Mesothelial cell of epicardium (in vitro differentiated cells): ENCODE measurements at places on chromosomes 3 and 15. TPM values are rescaled to one million over a fixed set of nuclear protein-coding genes. Genes with fewer than 3 reads are reported as not detected.

DNA sequence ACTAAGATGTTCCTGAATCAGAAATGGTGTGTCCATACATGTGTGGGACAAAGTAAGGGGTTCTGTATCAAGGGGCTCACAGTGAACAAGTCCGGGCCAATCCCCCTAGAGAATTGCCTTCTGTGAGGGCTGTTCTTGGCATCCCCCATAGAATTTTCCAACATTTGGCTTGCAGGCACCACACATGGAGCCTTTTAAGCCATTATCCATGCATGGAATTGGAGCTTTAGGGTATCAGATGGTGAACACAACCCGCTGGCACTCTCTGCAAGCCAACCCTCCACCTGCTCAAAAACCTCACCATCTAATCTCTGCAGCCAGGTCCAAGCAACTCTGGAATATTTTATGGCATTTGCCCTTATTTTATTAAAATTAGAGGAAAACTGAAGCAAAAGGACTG, 278.7 kb downstream of the ERC2 start:
- no peak for DNase-seq

DNA sequence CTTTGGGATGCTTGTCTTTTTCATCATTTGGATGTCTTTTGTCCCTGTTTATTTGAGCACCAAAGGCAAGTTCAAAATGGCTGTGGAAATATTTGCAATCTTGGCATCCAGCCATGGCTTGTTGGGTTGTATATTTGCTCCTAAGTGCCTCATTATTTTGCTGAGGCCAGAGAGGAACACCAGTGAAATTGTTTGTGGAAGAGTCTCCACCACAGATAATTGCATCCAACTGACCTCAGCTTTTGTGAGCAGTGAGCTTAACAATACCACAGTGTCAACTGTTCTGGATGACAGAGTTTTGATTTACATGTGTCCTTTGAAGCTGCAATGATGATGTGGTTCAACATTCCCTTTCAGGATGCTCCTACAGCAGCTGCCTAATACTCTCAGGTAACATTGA, 83.0 kb upstream of the KCNAB1 start:
- no peak for DNase-seq

DNA sequence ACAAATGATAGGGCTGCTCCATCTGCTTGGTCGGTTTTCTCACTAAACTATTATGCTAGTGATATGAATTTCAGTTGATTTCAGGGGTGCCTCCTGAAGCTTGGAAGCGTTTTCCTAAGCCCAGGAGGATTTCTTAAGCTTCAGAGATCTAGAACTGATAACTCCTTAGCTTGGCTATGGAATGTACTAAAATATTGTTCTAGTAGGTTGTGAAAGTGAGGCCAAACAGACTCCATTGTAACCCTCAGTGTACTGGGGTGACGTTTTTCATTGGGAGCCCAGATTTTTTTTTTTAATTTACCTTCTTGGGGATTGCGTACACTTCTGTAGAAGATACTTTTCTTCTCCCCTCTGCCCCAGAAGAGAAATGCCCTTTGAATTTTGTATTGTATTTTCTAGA, 17.0 kb upstream of the ST3GAL6 start:
- DNase-seq: no peak

GRCh38 chr3:115713284-115713683, 90.0 kb downstream of the GAP43 start:
- DNase-seq: no peak

DNA sequence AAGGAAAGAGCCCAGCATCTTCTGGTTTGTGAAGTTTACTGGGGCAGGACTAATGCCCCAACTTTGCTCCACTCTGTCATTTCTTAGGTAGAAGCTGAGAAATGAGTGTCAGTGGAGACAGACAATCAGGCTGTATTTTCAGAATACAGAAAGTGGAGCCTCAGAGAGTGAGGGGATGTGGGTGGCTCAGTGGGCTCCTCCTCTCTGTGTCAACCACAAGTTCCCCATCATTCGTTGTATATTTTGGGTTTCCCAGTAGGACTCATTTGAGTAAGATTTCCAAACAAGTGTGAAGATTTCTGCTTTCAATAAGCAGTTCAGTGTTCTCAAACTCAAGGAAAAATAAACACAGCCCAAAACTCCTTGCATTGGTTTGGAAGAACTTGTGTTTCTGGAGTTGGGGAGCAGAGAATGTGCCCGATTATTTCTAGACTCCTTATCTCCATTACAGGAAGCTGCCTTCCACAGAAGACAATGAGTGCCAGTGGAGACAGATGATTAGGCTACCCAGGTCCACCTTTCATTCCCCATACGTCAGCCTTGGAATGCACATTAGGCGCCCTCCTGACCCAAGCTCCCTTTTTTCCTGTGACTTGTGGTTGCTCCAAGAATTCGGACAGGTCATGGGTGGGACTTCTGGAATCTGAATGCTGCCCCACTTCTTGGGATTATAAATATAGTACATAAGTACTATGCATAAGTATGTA, 792.1 kb upstream of the LMCD1 start:
- DNase-seq: no peak

- DNase-seq: no peak
Observed at GRCh38 chr15:45112591-45113379, 1.2 kb downstream of the DUOX2 start.

GRCh38 chr3:112958811-112959560, 15.9 kb downstream of the CD200R1 start:
- DNase-seq: no peak

DNA sequence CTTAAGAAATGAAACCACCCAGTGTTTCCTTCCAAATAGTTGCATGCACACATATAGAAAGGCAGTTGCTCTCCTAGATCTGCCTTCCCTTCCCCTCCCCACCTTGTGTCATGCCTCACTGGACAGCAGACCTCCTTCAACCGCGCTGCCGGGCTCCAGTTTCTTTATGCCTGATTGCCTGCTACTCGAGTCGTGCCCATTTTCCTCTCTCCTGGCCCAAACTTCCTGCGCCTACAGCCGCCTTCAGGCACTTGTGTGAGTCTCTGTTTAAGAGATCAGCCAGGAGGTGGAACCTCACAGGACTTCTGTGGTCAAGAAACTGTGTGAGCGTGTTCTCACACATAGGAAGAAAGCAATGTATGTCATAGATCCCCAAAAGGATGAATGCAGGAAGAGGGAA, 8.8 kb upstream of the FAM107A start:
- DNase-seq: no peak

DNA sequence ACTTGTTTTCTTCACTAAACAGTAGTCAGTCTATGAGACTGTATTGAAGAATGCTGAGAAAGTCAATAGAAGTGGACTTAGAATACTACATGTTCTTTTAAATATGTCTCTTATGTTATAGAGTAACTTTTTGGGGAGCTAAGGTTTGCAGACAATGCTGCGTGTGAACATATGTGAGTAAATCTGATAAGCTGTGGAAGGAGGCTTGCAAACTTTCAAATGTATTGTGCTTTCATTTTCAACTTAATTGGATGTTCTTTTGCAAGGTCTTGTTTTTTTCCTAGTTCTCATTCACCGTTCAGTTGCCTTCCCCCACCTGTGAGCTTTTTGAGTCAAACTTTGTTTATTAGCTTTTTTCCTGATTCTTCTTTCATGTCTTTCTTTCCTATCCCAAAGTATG, 176.2 kb downstream of the LPP start:
- DNase-seq: no peak

DNA sequence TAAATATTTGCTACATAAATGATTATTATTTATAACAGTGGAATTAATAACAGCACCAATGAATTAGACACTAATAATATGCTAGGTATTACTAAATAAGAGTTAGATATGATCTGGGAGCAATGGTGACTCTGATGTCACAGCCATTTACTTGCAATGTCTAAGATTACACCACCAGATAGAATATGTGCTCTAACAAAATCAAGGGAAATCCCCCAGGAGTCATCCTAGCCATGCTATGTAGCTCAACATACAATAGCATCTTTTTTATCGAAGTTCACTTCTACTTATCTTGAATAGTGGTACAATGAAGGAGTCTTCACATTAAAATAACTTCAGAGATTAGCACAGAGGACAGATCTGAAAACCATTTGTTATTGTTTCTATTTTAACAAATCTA, 154.0 kb downstream of the FMN1 start:
- DNase-seq: no peak

DNA sequence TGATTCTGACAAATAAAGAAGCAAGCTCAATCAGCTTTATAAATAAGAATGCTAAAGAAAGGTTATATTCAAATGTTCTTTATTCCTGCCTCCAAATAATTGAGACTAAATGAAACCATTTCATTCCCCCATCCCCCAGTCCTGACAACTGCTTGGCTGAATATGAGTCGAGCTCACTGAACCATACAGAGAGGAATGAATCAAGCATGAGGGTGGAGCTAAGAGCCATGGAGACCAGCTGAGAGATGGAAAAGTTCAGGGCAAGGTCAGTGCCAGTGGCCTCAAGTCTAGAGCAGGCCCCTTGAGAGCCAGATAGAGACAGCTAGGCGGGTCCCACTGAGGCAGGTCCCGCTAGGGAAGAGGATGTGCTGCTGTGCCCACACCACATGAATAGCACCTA, 188.7 kb upstream of the EIF1B start:
- no peak for DNase-seq

- DNase-seq: no peak
Observed at GRCh38 chr15:49620199-49620598, 419 bp downstream of the FAM227B start.

DNA sequence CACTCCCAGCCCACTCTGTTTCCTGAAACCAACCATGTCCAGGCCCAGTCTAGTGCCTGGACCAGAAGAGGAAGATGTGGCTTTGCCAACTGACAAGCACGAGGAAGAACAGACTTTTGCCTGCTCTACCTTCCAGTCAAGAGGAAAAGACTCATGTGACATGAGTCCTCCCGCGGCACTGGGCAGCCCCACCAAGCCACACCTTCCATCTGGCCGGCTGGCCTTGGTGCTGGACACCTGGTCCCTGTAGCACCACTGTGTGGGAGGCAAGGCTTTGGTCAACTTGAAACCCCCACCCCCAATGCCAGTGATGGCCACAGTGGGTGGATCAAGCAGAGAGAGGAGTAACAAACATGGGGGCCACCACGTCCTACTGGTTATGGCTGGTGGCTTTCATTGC, 12.5 kb downstream of the CHDH start:
- no peak for DNase-seq

GRCh38 chr3:14143271-14144225, 18.7 kb downstream of the TMEM43 start:
- no peak for DNase-seq

GRCh38 chr3:40249168-40249567, 60.3 kb upstream of the EIF1B start:
- DNase-seq: no peak

GRCh38 chr3:149224736-149225594, 3.3 kb upstream of the CP start:
- no peak for DNase-seq

GRCh38 chr3:128505771-128506170, 12.8 kb upstream of the GATA2 start:
- no peak for DNase-seq

- no peak for DNase-seq
Observed at GRCh38 chr3:47482366-47482765, 6.6 kb upstream of the SCAP start.

DNA sequence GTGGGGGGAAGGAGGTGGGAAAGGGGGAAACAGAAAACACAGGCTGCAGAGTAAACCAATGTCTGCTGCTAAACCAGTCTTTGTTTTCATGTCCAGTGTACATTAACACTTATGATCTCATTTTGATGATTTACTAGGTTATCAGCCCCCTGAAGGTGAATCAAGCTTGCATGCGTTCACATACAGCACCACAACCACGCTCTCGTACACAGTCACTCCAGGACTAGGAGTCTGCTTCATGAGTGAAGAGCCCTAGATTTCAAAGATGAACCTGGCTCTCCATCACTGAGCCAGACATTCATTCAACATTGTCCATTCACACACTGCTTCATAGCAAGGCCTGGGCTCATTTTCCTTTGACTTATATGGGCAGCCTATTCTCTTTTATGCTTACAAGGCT, 51.7 kb upstream of the TRIM59 start:
- no peak for DNase-seq

- no peak for DNase-seq
Observed at GRCh38 chr3:157491136-157491535, 12.1 kb downstream of the VEPH1 start.

DNA sequence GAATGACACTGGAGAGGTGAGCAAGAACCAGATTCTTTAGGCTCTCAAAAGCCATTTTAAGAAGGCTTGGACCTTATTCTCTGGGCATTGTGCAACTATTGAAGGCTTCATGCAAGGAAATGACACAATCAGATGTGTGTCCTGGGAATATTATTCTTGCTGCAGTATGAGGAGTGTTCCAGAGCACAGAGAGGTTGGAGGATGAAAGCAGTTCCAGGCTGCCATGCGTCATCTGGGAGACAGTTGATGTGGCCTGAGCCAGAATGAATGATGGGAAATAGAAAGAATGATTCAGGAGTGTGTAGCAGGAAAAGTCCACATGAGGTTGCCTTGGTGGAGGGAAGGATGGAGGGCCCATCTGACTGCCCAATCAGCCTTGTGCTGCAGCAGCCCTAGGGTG, 123.1 kb downstream of the CHCHD6 start:
- no peak for DNase-seq

GRCh38 chr3:43022121-43022520, 43.0 kb downstream of the GASK1A start:
- no peak for DNase-seq

DNA sequence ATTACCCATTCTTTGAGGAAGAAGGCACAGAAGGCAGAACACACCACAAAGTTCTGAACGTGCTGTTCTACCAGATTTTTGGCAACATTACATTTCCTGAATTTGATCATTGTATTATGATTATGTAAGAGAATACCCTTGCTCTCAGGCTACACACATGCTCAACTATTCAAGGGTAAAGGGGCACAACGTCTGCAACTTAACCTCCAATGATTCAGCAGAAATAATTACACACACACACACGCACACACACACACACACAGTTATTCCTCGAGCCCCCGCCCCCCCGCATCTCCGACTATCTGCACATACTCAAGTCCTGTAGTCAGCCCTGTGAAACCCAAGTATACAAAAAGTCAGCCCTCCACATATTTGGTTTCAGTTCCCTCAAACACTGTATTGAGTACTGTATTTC, 26.8 kb downstream of the RPN1 start:
- DNase-seq: no peak

GRCh38 chr3:115363071-115363470, 216.0 kb upstream of the ZBTB20 start:
- no peak for DNase-seq

- DNase-seq: no peak
Observed at GRCh38 chr15:96340348-96340597, 9.8 kb downstream of the NR2F2 start.

- no peak for DNase-seq
Observed at GRCh38 chr3:183541738-183542137, 13.8 kb downstream of the KLHL6 start.

GRCh38 chr3:143311096-143311495, 191.5 kb downstream of the CHST2 start:
- no peak for DNase-seq

- no peak for DNase-seq
Observed at GRCh38 chr3:112814266-112814665, 32.4 kb downstream of the CD200R1L start.

The XCR1 gene
- not detected in 3 replicates for total RNA-seq

The CHST13 gene
- total RNA-seq: not detected in 3 replicates

The INKA1 gene
- 7.7 to 9.4 TPM (median 8.4 TPM) in 3 replicates for total RNA-seq

The TLR9 gene
- total RNA-seq: 0.16 to 0.23 TPM in 2 of 3 replicates, not detected in the other

The COL6A5 gene
- 0.04 to 0.09 TPM (median 0.07 TPM) in 3 replicates for total RNA-seq

The NPAP1 gene
- total RNA-seq: 0.47 to 0.60 TPM (median 0.51 TPM) in 3 replicates

The NOX5 gene
- 0.07 to 0.20 TPM (median 0.14 TPM) in 3 replicates for total RNA-seq

The EXD1 gene
- total RNA-seq: not detected in 3 replicates

The RAB7A gene
- total RNA-seq: 133 to 136 TPM (median 135 TPM) in 3 replicates

The PLSCR2 gene
- 0.31 TPM in 1 of 3 replicates, not detected in the others for total RNA-seq

The GNAT1 gene
- total RNA-seq: 0.27 to 0.98 TPM (median 0.55 TPM) in 3 replicates

The MCF2L2 gene
- total RNA-seq: 2.0 to 3.4 TPM (median 3.1 TPM) in 3 replicates

The BLM gene
- total RNA-seq: 11.2 to 13.4 TPM (median 12.9 TPM) in 3 replicates

The UROC1 gene
- 0.11 to 0.13 TPM in 2 of 3 replicates, not detected in the other for total RNA-seq

The SUSD5 gene
- total RNA-seq: 1.3 to 1.8 TPM (median 1.7 TPM) in 3 replicates

The TRH gene
- total RNA-seq: 0.13 to 0.38 TPM (median 0.31 TPM) in 3 replicates

The CEMIP gene
- 0.70 to 1.2 TPM (median 0.83 TPM) in 3 replicates for total RNA-seq
